Sciatic nerve (tissue), 2 donors: ENCODE measurements at places on chromosomes 12 and 14. TPM values are rescaled to one million over a fixed set of nuclear protein-coding genes. Genes with fewer than 3 reads are reported as not detected.

DNA sequence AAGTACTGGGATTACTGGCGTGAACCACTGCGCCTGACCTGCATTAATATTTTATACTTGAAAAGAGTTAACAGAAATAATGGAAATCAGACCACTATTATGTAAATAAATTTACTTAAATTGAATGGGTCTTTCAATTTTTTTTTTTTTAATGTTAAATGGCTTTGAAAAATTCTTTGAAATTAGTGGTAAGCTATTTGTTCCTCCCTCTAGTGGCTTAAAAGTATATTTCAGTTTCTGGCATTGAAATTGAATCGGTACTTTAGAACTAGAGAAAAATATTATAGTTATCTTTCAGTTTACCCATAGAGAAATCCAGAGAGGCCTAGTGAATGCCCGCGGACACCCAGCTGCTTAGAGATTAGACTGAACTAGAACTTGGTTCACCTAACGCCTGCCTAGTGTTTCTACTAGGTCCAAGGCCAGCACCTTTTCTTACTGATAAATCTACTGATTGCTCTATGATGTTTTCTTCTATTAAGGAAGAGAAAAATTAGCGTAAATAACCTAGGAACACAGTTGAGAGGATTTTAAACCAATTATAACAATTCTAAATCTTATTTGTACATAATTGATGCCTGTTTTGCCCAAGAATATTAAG, 106.5 kb downstream of the EML1 start:
- no peak for DNase-seq

DNA sequence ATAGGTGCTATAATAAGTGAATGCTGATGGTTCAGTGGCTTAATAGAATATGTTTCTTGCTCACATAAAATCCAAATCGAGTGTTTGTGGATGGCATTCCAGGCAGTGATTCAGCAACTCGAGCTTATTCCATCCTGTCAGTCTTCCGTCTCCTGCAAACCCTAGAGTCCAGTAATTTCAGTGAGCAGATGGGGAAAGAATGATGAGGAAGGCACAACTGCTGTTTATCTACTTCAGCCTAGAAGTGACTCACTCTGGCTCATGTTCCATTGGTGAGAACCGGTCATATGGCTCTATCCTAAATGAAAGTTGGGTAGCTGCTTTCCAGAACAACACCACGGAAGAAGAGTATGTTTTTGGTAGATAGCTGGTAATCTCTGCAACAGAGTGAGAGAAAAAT, 421.8 kb upstream of the PDE3A start:
- DNase-seq = no peak

GRCh38 chr12:108950991-108951739, 69.7 kb downstream of the SVOP start:
- DNase-seq = peak; percentile 84

- DNase-seq = peak; percentile 90
Observed at GRCh38 chr12:26122681-26123481, 2.0 kb downstream of the BHLHE41 start.

GRCh38 chr12:93453633-93454032, 11.9 kb upstream of the UBE2N start:
- DNase-seq = no peak

GRCh38 chr12:27553941-27554340, 29.9 kb downstream of the PPFIBP1 start:
- DNase-seq = no peak

GRCh38 chr12:43169115-43169681, 382.8 kb downstream of the ADAMTS20 start:
- no peak for DNase-seq

GRCh38 chr12:128829861-128830504, 6.2 kb upstream of the SLC15A4 start:
- DNase-seq = peak; percentile 28

- no peak for DNase-seq
Observed at GRCh38 chr12:101115326-101115725, 94.7 kb downstream of the SLC5A8 start.

- DNase-seq = no peak
Observed at GRCh38 chr14:29803045-29803444, 124.6 kb downstream of the PRKD1 start.

- DNase-seq = no peak
Observed at GRCh38 chr14:47919997-47920396, 244.6 kb upstream of the MDGA2 start.

DNA sequence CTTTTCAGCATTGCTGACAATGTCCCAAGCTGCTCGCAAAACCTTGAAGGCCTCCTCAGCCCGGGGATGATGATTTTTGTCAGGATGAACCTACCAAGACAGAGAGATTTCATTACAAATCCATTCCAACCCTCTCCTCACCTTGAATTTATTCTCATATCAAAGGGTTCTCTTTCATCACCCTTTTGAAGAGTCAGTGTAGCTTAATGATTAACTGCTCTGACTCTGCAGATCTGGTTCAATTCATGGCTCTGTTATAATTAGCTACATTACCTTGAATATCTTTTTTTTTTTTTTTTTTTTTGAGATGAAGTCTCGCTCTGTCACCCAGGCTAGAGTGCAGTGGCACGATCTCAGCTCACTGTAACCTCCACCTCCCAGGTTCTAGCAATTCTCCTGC, 5.6 kb downstream of the ORMDL2 start:
- no peak for DNase-seq

DNA sequence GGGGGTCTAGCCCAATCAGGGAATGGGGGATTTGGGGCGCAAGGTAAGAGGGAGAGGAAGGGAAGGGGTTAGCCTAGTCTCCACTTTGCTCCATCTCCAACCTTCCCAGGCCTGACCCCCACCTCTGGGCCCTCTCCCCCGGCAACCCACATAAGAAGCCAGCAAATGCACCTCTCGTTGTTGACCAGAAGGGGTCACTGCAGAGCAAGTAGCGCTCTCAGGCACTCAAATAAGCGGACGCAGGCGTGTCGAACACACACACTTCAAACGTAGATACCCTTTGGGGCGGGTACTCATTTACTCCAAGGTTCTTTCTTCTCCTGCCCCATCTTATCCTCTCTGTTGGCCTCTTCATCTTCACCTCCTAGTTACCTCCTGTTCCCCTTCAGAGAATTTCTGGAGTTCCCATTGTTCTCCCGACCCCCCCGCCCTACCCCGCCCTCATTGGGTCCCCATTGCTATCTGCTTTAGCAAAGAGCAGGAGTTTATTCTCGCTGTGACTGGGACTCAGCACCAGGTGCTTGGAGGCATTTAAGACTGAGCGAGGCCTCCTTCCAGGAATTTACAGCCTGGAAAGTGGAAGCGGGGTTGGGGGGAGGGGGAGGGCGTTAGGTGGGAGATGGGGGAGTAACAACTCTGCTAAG, 1.5 kb upstream of the SRRM4 start:
- no peak for DNase-seq

HCAR2 gene
- total RNA-seq = 2.6 TPM

RDH5 gene
- 23.3 TPM for total RNA-seq

WNT5B gene
- total RNA-seq = 10.6 TPM

FAM216A gene
- 5.8 TPM for total RNA-seq

KCNA5 gene
- 0.45 TPM for total RNA-seq

TPH2 gene
- total RNA-seq = not detected
